ENCODE measurements at places on chromosomes 3 and 15.
A peak's percentile ranks its signal among the peaks of the same experiment; 100 is the strongest.

DNA sequence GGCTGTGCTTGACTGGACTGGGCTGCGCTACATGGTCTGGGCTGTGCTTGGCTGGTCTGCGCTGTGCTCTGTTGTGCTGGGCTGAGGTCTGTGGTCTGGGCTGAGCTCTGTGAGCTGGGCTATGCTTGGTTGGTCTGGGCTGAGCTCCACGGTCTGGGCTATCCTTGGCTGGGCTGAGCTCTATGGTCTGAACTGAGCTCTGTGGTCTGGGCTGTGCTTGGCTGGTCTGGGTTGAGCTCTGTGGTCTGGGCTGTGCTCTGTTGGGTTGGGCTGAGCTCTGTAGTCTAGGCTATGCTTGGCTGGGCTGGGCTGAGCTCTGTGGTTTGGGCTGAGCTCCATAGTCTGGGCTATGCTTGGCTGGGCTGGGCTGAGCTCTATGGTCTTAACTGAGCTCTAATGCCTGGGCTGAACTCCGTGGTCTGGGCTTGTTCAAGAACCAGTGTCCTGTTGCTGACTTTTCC lies 92.0 kb downstream of the PLXNA1 start:
- no peak for DNase-seq

- no peak for DNase-seq
Measured at GRCh38 chr15:65083262-65083701, 6.7 kb downstream of the KBTBD13 start.

DNA sequence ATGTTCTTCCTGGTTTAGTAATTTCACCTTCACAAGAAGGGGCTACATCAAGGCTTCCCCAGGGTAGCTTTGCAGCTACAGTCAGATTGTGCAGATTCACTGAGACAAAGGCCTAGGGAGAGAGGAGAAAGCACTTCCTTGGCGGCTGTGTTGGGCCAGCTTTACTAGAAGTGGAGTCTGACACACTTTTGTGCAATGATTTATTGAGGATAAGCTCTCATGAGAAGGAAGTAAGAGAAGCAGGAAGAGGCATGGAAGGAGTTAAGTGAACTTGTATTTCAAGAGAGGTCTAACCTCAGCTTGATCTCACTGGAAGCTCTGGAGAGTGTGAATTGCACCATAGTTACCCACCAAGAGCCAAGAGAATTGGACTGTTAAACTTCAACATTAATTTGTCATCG lies 78.9 kb downstream of the TGFBR2 start:
- no peak for DNase-seq

GRCh38 chr15:58985443-58985842 lies 2.0 kb upstream of the RNF111 start:
- no peak for DNase-seq

DNA sequence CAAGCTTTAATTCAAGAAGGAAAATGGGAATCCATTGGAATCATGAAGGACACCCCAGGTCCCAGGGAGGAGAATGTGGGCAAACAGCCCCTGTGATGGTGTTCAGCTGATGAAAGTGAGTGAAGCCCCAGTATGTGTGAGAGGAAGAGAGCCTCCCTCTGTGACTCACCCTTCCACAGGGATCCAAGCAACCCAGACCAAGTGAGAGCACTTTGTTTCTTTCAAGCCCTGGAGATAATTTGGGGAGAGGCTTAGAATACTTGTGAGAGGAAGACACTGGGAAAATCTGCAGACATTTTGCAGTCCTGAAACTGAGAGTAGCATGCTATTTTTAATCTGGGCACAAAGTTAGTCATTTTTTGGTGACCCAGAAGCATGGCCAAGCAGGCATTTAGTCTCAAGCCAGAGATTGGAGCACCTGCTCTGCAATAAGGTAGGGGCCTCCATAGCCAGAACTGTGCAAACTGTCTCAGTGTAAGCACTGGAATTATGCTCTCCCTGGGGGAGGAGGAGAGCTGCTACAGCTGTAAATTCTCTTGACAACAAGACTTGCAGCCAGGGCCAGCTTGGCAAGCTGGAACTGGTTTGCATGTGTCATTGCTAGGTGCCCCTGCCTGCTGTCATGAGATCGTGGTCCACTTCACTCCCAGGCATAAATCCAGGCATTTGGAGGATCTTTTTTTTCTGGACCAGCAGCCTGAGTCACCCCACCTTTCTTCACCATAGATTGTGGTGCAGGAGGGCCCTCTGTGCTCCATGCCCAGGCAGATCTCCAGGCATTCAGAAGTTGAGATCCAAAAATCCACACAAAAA lies 537.8 kb upstream of the DPPA4 start:
- no peak for DNase-seq

GRCh38 chr3:138686771-138687221 lies 78.2 kb downstream of the FAIM start:
- no peak for DNase-seq

- no peak for DNase-seq
Measured at GRCh38 chr3:11555211-11555782, 88.4 kb downstream of the VGLL4 start.

DNA sequence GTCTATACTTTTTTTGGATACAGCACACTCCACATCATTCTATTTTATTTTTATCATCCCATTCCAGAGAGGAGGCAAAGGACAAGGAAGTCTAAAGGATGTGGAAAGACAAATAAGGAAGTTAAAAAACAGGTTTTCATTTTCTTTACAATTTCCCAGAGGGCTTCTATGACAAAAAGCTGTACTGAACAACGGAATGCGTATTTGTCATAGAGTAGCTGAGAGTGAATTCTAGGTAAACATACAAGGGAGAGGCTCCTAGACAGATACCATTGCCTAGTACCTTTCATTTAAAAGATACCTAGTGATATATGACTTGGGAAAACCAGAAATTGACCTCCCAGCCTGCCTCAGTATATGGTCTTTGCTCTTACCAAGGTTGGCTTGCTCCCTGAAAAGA lies 341.7 kb downstream of the FHIT start:
- no peak for DNase-seq

DNA sequence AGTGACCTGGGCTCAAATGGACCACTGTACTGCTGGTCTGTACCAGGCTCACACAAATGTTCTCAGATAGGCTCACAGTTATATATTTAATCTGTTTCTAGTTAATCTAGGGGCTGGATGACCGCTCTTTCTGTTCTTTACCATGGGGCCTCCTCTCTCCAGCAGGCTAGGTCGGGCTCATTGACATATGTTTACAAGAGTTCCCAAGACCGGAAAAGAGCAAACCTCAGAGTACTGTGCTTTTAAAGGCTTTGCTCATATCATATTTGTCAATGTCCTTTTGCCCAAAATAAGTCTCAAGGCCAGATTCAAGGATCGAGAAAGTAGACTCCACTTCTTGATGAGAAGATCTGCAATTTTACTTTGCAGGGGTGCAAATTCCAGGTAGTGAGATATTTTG lies 348.0 kb upstream of the EPHA6 start:
- no peak for DNase-seq

GRCh38 chr3:149881879-149882278 lies 68.9 kb downstream of the RNF13 start:
- no peak for DNase-seq

GRCh38 chr15:88998980-88999713 lies 86.0 kb upstream of the MFGE8 start:
- no peak for DNase-seq

- peak; percentile 72 for DNase-seq
Measured at GRCh38 chr3:9068051-9068450, 104.8 kb upstream of the RAD18 start.

- no peak for DNase-seq
Measured at GRCh38 chr3:46086083-46086437, 58.8 kb upstream of the XCR1 start.

- DNase-seq: no peak
Measured at GRCh38 chr3:169841171-169841570, 28.5 kb upstream of the LRRC34 start.

GRCh38 chr3:129304146-129304961 lies 25.7 kb downstream of the HMCES start:
- DNase-seq: no peak
